RKO (cell line): ENCODE measurements at places on chromosomes 12 and 14.

- DNase-seq: no peak
Measured at GRCh38 chr12:32544893-32545292, 134.2 kb upstream of the DNM1L start.

DNA sequence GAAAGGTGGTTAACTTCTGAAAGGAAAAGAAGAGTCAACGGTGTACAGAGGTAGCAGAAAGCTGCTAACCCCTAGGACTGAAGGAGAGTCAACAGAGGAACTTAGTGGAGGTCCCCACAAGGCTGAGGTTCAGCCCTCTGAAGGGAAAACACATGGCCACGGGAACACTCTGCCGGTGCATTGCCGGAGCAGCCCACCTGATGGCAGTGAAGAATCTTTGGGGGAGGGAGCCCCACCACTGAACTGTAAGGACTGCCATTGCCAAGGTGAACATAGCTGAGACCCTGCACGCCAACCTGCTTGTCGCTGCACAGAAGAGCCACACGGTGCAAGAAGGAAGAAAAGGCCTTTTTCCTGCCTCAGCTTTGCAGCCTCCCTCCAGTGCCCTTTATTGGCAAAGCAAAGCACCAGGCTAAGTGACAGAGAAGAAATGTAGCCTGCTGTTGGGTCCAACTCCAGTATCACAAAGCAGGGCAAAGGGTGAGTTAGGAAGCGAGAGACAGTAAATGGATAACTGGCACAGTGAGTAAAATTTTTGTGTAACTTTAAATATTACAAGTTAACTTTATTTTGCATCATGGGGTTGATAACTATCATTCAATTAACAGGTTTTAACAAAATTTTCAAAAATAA lies 76.9 kb downstream of the LIN52 start:
- DNase-seq: no peak

GRCh38 chr12:124464062-124464461 lies 103.3 kb downstream of the NCOR2 start:
- DNase-seq: no peak

DNA sequence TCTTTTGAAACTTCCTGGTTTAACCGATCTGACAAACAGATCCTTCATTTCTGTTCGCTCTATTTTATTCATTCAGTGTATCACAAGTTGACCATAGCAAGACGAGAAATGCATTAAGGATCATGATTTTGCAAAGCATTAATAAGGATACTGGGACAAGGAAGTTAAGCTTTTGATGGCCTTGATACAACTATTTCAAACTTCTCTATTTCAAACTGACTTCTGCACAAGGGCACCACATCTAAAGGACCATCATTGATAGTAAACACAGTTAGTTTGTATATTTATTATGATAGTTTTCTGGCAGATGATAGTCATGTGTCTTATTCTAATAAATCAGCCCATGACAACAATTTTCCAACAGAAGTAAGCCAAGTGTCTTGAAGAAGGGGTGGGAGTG lies 25.8 kb upstream of the PLXNC1 start:
- DNase-seq: no peak

- no peak for DNase-seq
Measured at GRCh38 chr14:34056046-34056445, 105.2 kb upstream of the EGLN3 start.

- DNase-seq: no peak
Measured at GRCh38 chr14:30925254-30925653, 50.9 kb downstream of the COCH start.

DNA sequence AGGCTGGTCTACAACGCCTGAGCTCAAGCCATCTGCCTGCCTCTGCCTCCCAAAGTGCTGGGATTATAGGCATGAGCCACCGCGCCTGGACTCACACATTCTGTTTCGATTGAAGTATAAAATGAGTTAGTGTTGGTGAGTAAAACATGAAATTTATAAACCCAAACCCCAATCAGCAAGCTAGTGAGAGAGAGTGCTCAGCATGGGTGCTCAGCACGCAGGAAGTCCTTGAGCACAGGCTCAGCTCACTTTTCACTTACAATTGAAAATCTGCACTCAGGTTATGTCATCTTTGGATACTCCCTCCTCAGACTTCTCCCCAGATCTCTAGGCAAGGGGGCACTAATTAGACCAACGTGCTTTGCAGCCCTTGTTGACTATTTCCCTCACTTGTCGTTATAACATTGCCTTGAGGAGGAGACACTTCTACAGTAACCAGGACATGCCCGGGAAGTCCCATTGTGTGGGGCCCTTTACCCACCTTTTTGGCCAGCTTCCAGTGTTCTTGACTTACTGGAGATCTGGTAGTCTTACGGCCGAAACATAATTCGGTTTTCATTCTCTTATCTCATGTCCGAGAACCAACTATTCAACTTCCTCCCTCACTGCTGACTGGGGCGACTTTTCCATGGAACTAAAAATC lies 68.5 kb upstream of the AMN1 start:
- no peak for DNase-seq

- DNase-seq: peak; percentile 57
Measured at GRCh38 chr12:99767809-99768208, 120.3 kb downstream of the GARIN6 start.

DNA sequence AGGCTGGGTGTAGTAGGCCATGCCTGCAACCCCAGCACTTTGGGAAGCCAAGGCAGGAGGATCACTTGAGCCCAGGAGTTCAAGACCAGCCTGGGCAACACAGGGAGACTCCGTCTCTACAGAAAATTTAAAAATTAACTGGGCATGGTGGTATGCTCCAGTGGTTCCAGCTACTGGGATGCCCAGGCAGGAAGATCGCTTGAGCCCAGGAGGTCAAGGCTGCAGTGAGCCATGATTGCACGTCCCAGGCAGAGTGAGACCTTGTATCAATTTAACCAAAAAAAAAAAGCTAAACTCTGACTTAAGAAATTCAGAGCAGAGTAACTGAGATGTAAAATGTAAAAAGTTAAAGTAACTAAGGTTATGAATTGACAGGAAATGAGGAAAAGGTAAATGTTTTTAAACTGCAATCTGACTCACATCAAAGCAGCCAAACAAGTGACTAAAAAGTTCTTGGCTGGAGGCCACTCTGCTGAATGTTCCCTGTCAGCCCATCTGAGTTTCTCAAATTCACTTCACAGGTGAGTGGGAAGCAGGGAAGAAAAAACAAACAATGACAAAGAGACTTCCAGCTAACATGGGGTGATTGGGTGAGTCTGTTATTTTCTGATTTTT lies 21.3 kb downstream of the PRKD1 start:
- DNase-seq: no peak

DNA sequence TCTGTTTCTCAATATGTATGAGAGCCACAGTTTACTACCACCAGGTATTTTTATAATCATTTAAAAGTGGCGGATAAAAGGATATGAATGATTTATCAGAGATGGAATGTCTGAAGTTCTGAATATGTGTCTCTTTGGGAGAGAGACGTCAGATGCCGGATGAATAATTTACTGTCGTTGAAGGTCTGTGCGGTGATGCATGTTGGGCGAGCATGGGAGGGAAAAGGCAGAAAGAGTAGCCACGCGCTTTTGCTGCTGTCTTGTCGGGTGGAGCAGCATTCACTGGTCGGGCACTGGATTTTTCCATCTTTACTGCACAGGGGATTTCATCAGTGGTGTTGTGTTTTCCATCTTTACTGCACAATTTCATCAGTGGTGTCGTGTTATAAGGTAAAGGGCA lies 65.6 kb downstream of the SYNE2 start:
- no peak for DNase-seq

- peak; percentile 53 for DNase-seq
Measured at GRCh38 chr12:53219292-53219955, 12.4 kb upstream of the ITGB7 start.

GRCh38 chr12:54053003-54053750 lies 458 bp upstream of the HOXC4 start:
- DNase-seq: no peak

- DNase-seq: no peak
Measured at GRCh38 chr14:101622251-101623076, 61.2 kb downstream of the DIO3 start.

DNA sequence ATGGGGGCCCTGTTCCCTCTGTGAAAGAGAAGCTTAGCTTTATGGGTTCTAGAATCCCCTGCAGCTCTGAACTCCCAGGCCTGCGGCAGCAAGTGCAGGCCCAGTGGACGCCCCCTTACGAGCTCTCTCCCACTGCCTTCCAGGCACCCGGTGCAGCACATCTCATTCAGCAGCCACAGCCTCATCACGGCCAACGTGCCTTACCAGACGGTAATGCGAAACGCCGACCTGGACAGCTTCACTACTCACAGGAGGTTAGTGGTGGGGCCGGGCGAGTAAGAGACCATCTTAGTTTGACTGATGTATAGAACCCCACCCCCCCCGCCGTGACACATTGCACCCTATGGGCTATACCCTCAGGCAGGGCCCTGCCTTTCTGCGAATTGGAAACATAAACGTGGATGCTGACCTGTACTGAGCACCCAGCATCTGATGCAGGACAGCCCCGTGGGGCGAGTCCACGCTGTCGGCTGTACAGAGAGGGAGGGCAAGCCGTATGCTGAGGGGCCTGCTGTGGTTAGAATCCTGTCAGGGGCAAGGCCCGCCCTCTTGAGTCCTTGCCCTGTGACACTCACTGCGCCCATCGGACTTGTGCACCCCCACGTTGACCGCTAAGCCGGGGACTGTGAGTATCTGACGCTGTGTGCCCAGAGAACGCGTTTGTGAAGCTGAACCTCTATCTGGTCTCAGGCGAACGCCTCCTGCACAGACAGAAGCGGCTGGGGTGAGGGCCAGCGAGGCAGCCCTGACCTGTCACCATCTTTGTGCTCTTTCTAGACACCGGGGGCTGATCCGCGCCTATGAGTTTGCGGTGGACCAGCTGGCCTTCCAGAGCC lies 71.7 kb downstream of the TESC start:
- no peak for DNase-seq

GRCh38 chr12:11722071-11722470 lies 72.6 kb downstream of the ETV6 start:
- no peak for DNase-seq

- peak; percentile 82 for DNase-seq
Measured at GRCh38 chr12:122471324-122472226, 29.2 kb downstream of the ZCCHC8 start.

- DNase-seq: no peak
Measured at GRCh38 chr12:10497602-10498001, 8.1 kb upstream of the EIF2S3B start.

GRCh38 chr14:24851837-24852236 lies 198.1 kb downstream of the STXBP6 start:
- DNase-seq: no peak

DNA sequence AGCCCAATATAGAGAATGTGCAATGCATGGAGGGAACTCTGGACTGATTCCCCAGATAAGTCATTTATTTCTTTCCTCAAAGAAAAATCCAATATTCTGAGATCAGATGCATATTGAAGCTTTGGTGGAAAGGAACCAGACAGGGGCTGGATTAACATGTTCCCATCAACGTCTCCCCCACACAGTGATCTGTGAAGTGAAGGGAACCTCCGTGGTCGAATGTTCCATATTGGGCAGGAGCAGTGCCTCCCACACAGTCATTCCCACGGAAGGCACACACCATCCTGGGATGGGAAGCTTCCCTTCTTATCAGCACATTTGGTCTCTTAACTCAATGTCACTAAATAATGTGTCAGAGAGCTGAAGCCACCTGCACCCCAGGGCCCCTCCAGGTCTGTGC lies 247.1 kb downstream of the BCL11B start:
- no peak for DNase-seq

DNA sequence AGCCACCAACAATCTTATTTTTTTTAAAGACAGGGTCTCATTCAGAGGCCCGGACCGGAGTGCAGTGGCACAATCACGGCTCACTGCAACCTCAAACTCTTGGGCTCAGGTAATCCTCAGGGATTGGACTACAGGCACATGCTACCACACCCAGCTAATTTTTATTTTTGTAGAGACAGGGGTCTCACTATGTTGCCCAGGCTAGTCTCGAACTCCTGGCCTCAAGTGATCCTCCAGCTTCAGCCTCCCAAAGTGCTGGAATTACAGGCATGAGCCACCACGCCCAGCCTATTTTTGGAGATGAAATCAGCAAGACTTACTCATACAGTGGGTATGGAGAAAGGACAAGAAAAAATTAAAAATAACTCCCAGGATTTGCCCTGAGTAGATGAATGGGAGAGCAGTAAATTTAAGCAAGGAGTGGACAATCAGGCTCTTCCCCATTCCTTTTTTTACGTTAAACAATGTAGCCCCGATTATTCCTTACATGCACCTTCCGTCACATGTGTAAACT lies 13.2 kb downstream of the FMNL3 start:
- DNase-seq: no peak

DNA sequence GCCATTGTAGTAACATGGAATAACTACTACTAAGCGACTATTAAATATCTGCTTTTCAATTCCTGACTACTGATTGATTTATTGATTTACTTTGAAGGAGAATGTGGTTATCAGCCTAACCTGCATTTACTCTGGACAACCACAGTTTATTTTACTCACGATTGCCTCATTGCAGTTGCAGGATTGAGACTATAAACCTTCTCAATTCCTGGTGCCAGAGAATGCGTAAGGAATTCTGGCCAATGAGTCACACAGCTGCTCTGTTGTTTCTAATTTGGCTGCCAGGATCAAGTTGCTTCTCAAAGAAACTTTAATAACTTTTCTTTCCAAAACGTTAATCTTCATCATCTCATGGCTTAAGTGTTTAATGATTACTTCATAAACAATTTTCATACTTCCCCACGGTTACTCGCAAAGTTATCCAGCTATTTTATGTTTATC lies 13.1 kb upstream of the TMTC1 start:
- DNase-seq: peak; percentile 82

GRCh38 chr14:92552066-92552465 lies 38.5 kb downstream of the RIN3 start:
- no peak for DNase-seq

DNA sequence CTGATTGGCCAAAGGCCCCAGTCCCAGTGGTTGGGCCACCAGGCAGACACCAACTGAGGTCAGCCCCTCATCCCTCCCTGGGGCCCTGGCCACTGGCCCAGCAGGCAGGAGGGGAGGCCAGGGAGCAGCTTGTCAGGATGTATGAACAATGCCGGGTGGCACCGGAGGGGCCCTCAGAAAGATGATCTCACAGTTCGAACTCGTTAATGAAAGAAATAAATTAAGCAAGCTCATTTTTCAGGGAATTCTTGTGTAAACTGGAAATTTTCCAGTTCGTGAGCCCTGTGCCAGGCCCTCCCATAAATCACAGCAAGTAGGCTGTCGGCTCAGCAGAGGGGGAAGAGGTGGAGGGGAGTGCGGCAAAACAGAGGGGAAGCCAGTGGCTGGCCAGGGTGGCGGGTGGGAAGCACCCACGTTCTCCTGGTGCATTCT lies 177.0 kb upstream of the VASH1 start:
- no peak for DNase-seq
